Bone marrow (tissue), 2 donors: ENCODE measurements at places on chromosomes 6 and 20.

DNA sequence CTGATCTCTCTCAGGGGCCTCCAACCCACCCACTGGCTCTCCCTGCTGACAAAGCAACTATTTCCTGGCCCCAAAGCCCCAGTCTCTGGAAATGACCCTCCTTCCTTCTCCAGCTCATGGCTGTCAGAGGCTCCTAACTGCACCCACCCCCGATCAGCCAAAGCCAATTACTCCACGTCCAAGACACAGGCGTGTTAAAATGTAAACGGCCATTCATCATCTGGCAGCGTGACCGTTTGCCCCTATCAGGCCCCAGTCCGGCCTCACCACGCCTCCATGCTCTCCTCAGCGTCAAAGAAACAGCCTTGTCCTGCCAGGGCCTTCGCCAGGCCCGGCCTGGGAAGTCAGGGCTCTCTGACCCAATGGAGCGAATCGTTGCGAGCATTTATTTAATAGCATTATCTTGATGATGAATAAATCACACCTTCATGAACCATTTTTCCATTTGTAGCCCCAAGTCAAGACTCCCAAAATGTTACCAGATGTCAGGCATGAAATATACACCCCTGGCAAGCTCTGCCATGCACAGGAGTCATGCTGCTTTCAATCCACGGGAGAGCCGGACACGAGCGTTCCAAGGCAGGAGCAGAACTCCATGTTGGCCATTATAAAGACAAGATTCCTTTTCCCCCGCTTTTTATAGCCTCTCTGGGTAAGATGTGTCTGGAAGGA lies 17.7 kb downstream of the RIPOR3 start:
- DNase-seq, result no peak

GRCh38 chr6:132948889-132949288 lies 134.5 kb downstream of the RPS12 start:
- no peak for DNase-seq

- DNase-seq, result no peak
Measured at GRCh38 chr6:80402266-80402665, 295.8 kb downstream of the BCKDHB start.

DNA sequence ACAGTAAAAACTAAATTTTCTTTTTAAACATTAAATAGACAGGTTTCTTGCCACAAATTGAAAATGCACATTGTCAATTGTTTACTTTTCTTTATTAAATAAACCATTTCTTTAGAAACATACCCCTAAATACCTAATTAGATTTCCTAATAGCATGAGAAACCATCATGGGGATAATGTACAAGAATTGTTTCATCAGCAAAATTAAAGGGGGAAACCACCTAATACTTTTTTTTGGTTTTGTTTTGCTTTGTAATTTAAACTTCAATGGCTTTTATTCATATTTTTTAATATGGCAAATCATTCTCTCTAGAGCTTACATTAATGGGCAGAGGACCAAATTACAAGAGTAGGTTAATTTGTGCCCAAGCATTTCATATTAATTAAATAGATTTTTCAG lies 987.9 kb downstream of the EPHA7 start:
- no peak for DNase-seq

DNA sequence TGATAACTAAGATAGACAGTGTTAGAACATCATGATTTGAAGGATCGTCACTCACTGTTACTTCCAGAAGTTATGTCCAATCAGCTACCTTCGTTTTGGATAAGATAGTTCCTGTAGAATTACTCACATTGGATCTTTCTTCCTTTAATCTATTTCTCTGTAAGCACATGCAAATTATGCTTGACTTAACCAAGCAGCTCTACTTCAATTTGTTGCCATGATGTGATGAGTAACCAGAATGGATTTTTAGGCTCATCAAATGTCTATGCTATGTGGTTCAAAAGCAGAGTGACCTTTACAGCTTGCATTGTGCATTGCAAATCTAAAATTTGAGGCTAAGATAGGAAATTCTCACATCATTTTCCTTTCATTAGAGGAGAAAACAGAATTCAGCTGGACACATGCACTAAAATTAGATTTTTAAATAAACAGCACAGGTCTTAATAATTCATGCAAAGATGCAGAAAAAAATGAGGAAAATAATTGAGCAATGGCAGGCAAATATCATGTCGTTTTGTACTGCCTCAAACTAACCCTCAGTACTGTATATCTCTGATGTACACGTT lies 76.7 kb upstream of the ZFP64 start:
- DNase-seq, result no peak

DNA sequence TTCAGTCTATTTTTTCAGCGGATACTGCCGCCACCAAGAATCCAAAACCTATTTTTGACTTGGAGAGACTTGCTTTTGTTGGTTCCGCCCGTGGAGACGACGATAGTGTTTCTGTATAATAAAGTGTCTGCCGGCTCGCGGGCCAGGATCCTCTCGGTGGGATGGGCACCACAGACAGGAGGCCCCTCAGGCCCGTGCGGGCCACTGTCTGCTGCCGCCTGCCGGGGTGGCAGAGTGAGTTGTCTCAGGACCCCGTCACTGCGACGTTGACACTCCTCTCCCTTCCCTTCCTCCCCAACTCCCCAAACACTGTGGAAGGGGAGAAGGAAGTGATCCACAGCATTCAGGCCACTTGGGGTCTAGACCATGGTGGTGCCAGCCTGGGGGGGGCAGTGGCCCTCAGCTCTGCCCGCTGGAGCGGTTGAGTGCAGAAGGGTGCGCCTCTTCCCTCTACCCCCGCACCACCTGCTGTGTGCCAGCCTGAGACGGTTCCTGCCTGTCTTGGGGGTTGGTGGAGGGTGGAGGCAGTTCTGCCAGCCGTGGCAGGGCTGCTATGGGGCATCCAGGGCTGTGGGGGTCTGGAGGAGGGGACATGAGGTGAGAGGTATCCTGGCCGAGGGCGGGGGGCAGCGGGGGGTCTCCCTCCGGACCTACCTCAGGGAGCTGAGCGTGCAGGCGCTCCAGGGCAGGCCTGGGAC lies 17.5 kb downstream of the RBM38 start:
- no peak for DNase-seq

- no peak for DNase-seq
Measured at GRCh38 chr20:37278966-37279590, 10.4 kb upstream of the MANBAL start.

DNA sequence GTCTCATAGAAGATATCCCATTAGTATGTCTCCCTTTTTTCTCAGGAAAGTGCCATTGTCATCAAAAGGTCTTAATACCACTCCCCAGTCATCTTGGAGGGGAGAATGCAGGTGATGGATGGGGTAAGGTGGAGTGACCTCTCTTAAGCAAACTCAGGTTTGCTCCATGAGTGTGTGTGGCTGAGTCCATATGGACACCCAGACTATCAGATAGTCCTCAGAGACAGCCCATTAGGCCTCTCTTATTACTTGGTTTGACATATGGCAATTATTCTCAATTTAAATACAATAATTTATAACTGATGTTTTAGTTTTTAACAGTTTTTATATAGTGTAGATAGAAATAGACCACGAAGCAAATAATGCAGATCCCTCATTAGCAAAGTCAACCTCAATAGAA lies 23.2 kb downstream of the LAMA4 start:
- DNase-seq, result no peak

- DNase-seq, result no peak
Measured at GRCh38 chr6:88166493-88167351, 575 bp upstream of the CNR1 start.

DNA sequence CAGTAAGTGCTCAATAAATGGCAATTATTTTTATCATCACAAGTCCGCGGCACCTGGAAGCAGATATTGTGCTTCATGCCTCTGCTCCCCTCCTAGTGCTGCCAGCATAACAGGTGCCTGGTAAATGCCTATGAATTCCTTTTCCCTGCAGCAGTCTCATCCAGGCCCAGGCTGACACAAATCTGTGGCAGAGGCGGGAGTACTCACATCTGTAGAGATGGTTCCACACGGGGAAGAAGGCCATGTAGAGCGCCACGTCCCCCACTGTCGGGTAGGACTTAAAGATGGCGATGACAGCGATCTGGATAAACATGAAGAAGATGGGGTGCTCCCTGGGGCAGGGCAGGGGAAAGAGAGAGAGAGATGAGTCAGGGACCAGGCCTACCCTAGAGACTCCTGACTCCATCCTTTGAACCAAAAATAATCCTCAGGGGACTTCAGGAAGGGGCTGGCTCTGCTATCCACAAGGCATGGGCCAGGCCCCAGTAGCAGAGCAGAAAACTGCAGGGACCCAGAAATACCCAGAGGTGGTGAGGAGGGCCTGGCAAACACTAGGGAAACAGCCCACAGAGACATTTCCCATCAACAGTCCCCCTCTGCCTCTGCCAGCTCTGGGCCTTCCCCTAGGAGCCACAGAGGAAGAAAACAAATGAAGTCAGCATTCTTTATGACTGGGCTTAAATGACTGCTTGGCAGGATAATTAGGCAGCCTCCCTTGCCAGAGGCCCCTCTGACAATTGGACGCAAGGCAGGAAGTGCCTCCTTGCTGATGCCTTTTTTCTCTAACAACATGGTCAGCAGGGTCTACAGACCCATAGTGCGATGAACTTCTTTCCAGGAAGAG lies 23.0 kb downstream of the MAP1LC3A start:
- DNase-seq, result no peak

DNA sequence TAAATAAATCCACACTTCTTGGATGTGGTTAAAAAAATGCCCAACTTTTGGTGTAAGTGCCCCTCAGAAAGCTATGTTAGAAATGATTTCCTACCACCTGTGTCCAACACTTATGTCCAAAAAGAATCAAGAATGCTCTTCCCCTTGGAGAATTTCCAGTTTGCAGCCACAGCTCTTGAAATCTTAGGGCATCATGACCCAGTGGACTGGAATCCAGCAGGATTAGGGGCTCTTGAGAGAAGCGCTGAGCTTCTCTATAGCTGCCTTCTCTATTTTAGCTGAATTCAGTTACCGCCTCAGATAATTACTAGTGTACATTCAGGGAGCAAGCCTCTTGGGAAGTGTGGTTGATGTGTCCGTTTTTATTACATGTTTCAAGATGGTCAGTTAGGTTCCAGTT lies 2.5 kb downstream of the PHACTR1 start:
- no peak for DNase-seq

DNA sequence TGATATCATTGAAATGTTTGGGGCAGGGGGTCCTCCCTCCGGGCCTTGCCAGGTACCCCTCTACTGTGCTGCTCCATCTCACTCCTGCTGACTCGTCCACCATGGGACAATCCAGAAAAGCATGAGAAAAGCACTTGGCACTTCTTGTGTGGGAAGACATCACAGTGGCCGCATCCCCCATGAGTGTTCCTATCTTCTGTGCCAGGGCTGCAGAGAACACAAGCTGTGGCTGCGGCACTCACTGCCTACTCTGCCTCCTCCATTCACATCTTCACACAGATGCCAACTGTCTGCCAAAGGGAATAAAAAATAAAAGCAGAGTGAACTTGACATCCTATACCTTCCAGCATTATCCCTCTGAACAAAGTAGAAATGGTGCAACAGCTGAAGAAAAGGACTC lies 117.4 kb upstream of the PROKR2 start:
- DNase-seq, result no peak

- no peak for DNase-seq
Measured at GRCh38 chr6:92688342-92688741, 731.0 kb downstream of the EPHA7 start.

DNA sequence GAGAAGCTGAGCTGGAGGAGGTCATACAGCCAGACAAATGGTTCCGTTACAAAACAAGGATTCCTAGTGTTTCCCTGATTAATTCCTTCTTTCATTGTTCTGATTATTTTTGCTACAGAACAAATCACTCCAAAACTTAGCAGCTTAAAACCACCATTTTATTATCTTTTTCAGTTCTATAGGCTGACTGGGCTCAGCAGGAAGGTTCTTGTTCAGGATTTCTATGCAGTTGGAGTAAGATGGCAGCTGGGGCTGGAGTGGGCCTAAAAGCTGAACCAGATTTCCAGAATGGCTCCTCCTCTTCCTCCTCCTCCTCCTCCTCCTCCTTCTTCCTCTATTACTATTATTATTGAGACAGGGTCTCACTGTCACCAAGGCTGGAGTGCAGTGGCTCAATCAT lies 112.2 kb upstream of the SHLD1 start:
- DNase-seq, result no peak
